ENCODE measurements at places on chromosomes 1 and 21. TPM values are rescaled to one million over a fixed set of nuclear protein-coding genes. Genes with fewer than 3 reads are reported as not detected.
A peak's percentile ranks its signal among the peaks of the same experiment; 100 is the strongest.

DNA sequence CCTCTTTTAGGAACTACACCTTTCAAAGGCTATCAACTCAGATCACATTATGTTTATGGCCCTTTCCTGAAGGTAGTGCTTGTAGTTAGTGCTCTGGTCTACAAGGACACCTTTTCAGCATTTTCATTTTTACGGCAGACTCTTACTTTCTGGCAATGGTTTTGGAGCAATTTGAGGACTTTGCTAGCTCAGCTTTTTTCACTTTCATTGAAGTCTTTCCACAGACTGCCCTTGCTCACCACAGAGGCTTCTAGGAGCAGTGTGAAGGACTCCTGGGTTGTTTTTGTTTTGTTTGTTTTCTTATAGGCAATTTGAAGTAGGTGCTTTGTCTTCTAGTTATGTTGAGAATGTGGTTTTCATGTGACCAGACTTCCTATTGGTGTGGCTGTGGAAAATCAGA lies 43.1 kb downstream of the CD55 start:
- no peak for DNase-seq

DNA sequence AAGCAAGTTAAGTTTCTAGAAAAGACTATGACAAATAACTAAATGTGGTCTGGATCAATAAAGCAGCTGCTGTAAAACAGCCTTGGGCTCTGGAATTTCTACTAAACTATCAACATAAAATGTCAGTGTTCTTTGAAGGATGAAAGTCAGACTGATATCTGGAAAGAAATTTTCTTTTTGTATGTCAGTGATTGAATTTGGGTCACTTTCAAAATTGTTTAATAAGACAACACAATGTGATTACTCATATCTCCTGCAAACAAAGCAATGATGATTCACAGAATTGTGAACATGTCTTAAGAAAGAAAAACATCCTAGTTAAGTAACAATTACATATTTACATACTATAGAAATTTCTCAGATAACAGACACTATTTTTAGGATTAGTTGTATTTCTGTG lies 826.4 kb downstream of the PLA2G4A start:
- no peak for DNase-seq

- DNase-seq: no peak
These were observed 3.6 kb downstream of the AJAP1 start for GRCh38 chr1:4657960-4658541.

- DNase-seq: no peak
These were observed 62.7 kb downstream of the BCL9 start for GRCh38 chr1:147603986-147604385.

- no peak for DNase-seq
These were observed 25.7 kb upstream of the VPS13D start for GRCh38 chr1:12204140-12204539.

- DNase-seq: no peak
These were observed 70.0 kb downstream of the LEPR start for GRCh38 chr1:65490231-65491009.

GRCh38 chr1:25697435-25698217 lies 81.0 kb downstream of the MAN1C1 start:
- no peak for DNase-seq

Gene SPRR1A
- total RNA-seq: not detected

Gene CNR2
- total RNA-seq: not detected

GRCh38 chr1:147622731-147623130 lies 47.6 kb downstream of the ACP6 start:
- peak; percentile 58 for DNase-seq

Gene AQP10
- not detected for total RNA-seq

DNA sequence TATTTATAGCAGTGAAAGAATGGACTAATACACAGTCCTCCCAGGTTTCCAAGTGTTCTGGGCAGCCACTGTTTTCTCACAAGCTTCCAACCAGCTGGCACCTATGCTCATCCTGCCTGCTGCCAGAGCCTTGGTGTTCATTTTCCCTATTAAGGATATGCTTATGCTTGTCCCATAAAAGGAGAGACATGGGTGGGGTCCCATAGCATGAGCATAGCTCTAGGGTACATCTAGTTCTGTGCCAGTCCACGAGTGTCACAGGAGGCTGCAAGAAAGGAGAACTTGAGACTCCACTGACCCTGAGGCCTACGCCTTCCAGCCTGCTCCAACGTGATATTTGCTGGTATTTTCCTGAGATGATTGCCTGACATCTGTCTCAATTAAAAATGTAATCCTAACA lies 192.4 kb upstream of the PTGFR start:
- DNase-seq: no peak

- DNase-seq: no peak
These were observed 115.2 kb downstream of the LRRC40 start for GRCh38 chr1:70090141-70090540.

GRCh38 chr1:168598892-168599291 lies 22.5 kb downstream of the XCL1 start:
- no peak for DNase-seq

Gene SFN
- total RNA-seq: not detected

Gene SPRR2G
- not detected for total RNA-seq

Gene ANKRD65
- not detected for total RNA-seq

DNA sequence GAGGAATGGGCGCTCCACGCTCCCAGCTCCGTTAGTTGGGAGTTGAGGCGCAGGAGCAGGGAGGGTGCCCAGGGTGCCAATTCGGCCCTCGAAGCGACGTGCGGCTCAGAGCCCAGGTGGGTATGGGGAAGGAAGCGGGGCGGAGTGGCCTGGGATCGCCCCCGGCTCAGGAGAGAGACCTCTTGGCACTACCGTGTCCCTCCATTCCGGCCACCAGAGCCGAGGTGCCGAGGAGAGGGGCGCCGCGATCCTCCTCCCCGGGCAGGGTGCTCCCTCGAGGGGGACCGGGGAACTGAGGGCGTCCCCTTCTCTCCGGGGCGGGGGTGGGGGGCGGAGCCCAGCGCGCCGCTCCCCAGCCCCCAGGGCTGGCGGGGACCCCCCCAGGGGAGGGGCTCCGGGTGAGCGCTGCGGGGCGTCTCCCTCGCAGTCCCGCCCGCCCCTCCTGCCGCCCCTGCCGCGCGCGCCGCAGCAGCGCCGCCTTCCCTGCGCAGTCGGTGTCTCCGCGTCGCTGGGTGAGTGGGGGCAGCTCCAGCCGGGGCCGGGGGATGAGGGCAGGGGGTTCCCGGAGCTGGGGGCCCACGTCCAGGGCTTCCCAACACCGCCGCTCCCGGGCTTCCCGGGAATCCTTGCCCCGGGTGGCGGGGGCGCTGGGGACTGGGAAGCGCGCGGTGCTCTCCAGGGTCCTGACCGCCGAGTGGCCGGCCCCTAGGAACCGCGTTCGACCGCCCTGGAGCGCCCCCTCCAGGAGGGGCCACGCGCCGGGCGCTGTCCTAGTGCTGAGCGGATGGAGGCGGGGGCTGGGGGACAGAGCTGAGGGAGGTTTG lies at the start of gene HPCA:
Gene HPCA, plus strand, starts transcription at position 488 of the 824 bp plus-strand sequence. CDS start 2,408 bp downstream, outside the sequence.
- DNase-seq: peak; percentile 76

Gene SPRR2F
- total RNA-seq: not detected

Measured in myocyte (in vitro differentiated cells).